Globus pallidus (tissue), 1 donor: ENCODE measurements at places on chromosomes 13 and 19.

DNA sequence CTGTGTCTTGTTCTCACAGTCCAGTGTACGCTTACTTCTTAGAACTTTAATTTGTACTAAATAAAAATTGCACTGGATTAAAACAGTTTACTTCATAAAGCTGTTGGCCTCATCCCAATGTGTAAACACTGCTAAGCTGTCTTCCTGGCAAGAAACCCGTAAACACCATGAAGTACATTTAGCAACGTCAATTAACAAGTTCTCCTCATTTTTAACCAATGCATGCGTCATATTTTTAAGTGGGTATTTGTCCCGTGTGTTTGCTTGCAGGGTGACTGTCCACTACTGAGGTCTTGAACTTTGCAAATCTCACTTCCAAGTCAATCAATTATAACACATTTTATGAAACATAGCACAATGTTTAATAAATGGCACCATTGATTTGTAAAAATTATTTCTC, 28.2 kb downstream of the LAIR2 start:
- DNase-seq: no peak

- DNase-seq: no peak
These were observed 18.0 kb downstream of the PAF1 start for GRCh38 chr19:39372941-39373340.

GRCh38 chr13:76383676-76384461, 502.3 kb downstream of the KCTD12 start:
- DNase-seq: no peak

GRCh38 chr19:11064831-11065303, 24.4 kb upstream of the LDLR start:
- no peak for DNase-seq

DNA sequence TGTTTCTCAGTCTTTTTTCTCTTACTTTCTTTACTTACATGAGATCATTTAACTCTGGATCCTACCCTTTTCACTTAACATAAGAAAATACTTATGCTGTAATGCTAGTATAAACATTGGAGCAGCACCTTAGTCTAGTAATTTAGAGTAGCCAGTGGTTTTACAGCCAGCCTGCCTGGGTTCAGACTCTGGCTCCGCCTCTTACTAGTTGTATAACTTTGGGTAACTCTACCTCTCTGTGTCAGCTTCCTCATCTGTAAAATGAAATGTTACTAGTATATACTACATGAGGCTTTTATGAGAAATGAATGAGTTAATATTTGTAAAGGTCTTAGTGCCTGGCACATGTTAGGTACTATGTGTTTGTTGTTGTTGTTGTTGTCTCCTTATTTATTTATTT, 5.6 kb downstream of the CDADC1 start:
- no peak for DNase-seq

- no peak for DNase-seq
These were observed 2.5 kb downstream of the KDM4B start for GRCh38 chr19:4971424-4971793.

- DNase-seq: peak; percentile 28
These were observed 52.2 kb downstream of the ZNF737 start for GRCh38 chr19:20513189-20513904.

DNA sequence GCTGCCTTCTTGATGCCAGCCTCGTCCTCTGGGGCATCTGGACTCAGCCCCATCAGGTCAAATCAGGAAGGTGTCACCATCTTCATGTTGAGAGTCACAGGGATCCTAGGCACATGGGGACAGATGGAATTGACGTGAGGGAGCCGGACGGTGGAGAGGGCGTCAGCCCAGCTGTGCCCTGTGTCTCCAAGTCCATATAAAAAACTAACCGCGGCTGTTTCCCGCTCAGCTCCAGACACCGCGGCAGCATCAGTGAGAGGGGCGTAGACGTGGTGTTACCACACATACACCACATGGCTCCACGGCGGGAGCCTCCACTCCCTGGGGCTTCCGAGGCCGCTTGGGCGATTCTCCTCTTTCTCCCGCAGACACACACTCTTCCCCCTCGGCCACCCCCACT, 5.6 kb upstream of the PRR36 start:
- DNase-seq: no peak

DNA sequence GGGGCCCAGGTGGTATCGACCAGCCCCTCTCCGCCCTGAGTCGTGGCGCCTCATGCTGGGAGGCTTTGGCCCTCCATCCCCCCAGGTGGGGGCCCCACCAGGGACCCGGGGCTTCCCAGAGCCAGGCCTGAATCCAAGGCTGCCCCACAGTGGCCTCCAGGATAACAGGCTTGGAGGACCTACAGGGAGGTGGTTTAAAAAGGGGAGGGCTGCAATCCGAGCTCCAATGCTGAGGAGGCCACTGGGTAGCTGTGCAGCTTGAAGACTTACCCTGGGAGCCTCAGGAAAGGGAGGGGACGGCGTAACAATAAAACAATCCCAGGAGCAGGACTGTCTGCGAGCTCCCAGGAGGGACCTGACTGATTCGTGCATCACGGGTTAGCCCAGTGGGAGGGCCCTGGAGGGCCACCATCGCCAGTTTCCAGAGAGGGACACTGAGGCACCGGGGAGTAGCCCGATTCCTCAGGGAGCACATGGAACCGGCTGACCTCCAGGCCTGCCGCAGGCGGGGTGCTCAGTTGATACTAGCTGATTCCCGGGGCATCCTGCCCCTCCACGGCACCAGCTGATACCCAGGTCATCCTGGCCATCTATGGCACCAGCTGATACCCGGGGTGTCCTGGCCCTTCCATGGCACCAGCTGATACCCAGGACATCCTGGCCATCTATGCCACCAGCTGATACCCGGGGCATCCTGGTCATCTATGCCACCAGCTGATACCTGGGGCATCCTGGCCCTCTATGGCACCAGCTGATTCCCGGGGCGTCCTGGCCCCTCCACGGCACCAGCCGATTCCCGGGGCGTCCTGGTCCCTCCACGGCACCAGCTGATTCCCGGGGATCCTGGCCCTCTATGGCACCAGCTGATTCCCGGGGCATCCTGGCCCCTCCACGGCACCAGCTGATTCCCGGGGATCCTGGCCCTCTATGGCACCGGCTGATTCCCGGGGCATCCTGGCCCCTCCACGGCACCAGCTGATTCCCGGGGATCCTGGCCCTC, 3.7 kb upstream of the C2CD4C start:
- no peak for DNase-seq

- peak; percentile 93 for DNase-seq
These were observed 94.5 kb upstream of the GPR12 start for GRCh38 chr13:26855071-26855470.

DNA sequence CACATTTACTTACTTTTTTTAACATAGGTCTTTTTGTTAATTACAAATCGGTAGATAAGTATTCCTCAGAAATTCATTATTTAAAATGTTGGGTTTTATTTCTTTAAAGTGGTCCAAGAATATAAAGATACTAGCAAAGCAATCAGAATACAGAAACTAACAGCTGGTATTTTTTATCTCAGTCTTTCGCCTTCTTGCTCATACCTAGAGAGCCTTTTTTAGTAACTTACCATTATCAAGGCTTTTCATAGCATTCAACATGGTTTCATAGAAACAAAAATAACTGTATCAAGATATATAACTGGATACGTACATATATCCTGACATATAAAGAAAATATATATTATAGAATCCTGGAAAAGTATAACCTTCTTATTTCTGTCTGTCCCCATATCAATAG, 227.8 kb upstream of the MIR17HG start:
- no peak for DNase-seq

DNA sequence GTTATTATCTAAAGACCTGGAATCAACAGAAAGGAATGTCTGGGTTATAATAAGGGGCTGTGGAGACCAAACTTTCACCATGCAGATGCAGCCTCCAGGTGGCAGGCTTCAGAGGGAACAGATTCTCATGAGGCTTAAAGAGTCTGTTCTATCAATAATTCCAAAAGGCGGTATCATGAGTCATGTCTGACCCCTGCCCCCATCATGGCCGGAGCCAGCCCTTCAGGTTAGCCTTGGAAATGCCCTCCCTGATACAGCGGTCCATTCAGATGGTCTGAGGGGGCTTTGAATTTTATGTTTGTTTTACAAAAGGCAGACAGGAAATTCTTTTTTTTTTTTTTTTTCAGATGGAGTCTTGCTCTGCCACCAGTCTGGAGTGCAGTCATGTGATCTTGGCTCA, 21.7 kb upstream of the LAMP1 start:
- DNase-seq: no peak

- no peak for DNase-seq
These were observed 33.2 kb upstream of the KATNAL1 start for GRCh38 chr13:30340331-30341250.

- no peak for DNase-seq
These were observed 1.4 kb downstream of the ANKRD10 start for GRCh38 chr13:110913322-110914080.

DNA sequence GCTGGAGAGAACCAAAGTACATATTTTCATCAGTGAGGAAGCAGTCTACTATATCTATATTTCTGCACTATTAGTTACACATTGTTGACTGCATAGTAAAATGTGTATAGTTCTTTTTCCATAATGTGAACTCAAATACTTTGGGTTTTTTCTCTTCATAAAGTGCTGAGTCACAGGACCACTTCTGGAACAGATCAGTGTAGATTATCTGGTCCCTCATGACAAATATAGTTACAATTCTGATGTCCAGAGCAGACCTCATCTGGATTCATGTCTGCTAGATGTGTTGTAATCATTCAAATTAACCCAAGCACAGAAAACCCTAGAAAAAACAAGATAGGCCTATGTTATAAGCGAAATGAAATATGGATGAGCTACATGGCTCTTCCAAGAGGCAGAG, 171.4 kb downstream of the SUCLA2 start:
- DNase-seq: no peak

GRCh38 chr19:35908010-35908441, at the start of gene TYROBP:
TSS of gene TYROBP (minus strand) at chr19:35908295. CDS start at chr19:35908228, 67 bp downstream.
- no peak for DNase-seq

DNA sequence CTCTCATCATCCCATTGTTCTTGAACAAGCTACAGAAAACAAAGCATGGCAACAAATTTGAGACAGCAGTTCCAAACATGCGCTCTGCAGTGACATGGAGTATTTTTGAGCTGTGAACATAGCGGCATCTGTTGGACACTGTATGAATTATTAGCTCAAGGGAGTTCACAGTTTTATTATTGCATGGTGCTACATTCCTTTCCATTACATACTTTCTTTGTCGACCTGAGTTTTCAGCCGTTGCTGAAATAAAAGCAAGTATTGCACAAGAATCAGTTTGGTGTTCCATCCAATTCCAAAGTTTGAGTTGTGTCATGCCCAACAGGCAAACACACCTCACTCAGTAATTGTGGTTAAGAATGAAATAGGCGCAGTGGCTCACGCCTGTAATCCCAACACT, 30.1 kb upstream of the METTL21C start:
- DNase-seq: peak; percentile 79

GRCh38 chr19:38912600-38913514, 871 bp upstream of the CCER2 start:
- no peak for DNase-seq

DNA sequence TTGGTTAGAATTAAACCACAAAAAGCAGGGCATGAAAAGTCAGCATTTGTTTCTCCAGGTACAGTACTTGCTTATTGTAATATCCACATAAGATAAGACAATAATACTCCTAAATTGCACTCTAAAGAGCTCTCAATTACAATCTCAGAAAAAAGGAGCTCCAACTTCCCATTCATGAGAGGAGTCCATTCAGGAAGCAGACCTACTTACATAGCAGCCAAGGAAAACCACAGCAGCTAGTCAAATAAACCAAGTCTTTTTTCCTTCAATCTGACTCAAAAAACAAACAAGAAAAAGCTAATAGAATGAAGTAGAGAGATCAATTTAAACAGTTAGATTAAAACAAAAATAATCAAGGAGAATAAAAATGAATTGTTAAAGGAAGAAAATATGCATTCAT, 885.2 kb upstream of the SLITRK6 start:
- no peak for DNase-seq

DNA sequence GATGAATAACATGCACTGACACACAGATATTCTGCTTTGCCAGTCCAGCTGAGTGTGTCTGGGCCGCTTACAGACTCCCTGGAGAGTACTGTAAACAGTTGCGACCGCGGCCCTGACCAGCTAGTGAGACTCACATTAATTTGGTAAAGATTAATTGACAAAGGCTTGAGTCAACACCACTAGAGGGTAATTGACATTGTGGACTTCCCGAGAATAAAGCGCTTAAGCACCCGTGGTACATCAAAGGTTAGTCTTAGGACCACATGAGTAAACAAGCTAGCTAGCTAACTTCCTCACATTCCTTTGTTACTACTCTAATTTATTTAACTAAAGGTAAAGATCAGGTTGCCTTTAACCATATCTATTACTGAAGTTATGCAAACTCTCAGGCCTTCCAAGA, 624.4 kb upstream of the ARGLU1 start:
- DNase-seq: no peak

- DNase-seq: no peak
These were observed 342 bp upstream of the SIGLEC10 start for GRCh38 chr19:51417810-51418157.

DNA sequence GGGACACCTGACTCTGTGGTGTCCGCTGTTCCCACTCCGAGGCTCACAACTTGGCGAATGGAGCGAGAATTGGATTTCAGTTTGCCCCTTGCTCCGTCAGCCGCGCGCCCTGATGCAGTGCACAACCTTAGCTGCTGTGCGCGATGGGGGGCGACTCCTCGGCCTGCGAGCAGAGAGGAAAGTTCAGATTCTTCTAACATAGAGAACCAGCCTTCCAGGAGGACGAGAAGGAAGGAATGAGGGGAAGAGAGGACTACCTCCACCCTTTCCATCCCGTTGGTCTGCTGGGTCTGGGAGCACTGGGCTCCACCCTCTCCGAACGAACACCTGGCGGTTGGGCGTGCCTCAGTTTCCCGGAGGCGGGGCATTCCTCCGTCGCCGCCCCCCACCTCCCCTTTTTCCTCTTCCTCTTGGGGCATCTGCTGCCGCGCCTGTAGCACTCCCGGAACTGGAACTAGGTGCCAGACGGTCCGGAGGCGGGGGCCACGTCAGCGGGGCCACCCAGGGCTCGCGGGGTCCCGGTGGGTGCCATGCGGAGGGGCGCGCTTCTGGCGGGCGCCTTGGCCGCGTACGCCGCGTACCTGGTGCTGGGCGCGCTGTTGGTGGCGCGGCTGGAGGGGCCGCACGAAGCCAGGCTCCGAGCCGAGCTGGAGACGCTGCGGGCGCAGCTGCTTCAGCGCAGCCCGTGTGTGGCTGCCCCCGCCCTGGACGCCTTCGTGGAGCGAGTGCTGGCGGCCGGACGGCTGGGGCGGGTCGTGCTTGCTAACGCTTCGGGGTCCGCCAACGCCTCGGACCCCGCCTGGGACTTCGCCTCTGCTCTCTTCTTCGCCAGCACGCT, at the start of gene KCNK6:
KCNK6 (plus strand) TSS at position 425 of the 838 bp plus-strand sequence; CDS start at position 531, 106 bp downstream.
- no peak for DNase-seq

- no peak for DNase-seq
These were observed 231.2 kb downstream of the NHLRC3 start for GRCh38 chr13:39269411-39269810.

GRCh38 chr19:39104186-39104596, 20.0 kb downstream of the ACP7 start:
- DNase-seq: peak; percentile 75

DNA sequence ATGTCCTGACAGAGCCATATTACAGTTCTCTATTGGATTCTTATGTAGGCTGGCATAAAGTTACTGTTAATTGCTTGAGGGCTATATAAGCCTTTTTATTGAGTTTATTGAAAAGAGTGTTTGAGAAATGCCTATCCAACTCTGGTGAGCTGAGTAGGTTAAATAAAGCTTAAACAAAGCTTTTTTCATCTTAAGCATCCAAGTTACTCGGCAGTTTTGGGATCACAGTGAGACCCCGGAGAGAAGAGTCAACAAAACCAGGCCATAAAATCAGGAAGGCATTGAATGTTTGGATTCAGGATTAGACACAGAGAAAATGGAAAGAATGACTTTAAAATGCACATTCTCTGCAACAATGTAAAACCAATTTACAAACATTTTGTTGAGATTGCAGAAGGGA, 588.5 kb downstream of the DACH1 start:
- DNase-seq: no peak
